ENCODE measurements at places on chromosomes 4 and X.

DNA sequence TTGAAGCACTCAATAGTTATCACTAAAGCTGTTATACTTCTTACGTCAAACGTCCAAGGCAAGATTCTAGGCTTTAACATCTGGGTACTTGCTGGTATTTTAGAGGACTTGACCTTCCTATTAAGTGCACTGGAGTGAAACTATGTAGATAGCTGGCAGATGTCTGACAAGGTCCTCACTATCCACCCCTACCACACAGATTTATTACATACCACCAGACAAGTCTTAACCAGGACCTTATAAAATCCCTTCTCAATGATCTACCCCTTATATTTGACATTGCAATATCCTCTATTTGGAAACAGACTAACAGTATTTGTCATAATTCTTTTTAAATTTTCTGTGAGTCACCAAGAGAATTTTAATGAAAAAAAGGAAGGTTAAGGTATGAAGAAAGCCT lies 78.8 kb downstream of the PDGFC start:
- no peak for DNase-seq

- no peak for DNase-seq
Observed at GRCh38 chrX:76127341-76127740, 45.5 kb upstream of the PBDC1 start.

DNA sequence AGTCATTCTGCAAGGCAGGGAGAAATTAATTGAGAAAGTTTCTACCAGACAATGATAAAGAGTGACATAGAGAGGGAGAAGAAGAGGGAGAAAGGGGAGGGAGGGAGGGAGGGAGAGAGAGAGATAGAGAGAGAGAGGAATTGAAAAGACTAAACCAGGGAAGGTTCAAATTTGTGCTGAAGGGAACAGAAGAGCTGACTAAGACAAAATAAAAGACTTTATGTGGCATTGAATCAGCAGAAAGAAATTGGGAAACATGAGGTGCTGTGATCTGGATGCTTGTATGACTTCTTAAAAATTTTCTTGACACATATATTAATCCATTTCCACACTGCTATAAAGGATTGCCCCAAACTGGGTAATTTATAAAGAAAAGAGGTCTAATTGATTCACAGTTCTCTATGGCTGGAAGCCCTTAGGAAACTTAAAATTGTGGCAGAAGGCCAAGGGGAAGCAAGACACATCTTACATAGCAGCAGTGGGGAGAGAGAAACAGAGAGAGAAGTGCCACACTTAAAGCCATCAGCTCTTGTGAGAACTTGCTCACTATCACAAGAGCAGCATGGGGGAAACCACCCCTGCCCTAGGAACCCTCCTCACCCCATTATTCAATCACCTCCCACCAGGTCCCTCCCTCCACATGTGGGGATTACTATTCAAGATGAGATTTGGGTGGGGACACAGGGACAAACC lies 13.5 kb upstream of the CXCL6 start:
- no peak for DNase-seq

DNA sequence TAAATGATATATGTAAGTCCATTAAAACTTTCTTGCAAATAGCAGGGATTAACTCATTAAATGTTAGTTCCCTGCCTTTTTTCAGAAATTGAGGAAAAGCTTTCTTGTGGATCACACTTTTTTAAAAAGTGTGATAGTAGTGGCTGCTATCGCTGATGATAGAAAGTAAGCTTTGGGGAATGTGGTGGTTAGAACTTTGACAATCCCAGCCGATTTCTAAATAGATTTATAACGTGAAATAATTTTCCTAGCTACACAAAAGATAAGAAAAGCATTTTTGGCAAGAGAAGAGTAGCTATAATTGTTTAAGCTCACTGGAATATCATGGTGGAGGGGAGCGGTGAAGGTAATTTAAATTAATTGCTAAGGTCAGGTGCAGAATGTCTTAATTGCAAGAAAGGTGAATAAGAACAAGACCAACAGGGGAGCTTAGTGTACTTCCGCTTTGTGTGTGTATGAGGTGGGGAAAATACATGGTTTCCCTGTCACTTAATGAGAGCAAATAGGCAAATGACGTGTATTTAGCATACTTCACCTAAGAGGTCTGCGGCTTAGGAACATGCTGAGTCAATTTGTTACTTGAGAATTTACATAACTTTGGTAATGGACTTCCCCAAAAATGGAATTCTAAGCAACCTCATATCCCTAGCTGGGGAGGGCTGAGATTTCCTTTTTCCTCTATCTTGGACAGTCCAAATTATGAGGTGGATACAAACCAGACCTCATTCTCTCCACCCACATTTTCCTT lies 11.7 kb upstream of the IL21 start:
- DNase-seq, result no peak

GRCh38 chrX:148134578-148134977 lies 153.4 kb downstream of the FMR1NB start:
- DNase-seq, result no peak

DNA sequence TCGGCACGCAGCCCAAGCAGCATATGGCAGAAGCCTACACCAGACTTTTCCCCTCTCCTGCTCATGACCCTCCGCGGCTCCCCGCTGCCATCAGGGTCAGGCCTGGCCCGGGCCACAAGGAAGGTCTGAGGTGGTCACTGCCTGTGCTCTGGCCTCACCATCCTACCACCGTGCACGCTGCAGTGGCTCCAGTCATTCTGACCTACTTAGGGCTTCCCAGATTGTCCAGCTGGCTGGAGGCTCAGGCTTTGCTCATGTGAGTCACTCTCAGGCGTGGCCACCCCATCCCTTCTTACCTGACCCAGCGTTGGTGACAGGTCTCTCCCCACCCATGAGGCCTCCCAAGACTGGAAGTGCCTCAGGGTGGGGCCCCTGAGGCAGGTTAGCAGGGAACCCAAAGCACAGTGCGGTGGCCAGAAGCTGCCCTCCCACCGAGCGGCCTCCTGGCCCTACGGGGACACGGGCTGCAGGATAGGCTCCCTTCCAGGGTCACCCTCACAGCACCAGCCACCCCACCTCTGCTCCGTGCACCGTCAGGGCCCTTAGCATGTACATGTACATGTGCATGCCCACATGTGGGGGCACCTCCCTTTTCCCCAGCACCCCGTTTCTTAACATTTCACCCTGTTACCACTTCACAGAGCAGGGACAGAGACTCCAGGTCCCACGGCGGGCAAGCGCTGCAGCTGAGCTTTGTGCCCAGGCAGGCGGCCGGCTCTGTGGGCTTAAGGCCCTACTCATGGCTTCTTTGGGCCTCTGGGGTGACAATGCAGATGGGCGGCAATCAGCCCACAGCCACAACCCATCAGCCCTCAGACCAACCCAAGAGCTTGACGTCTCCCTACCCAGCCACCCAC lies 2.2 kb downstream of the TREX2 start:
- DNase-seq, result peak; percentile 7

DNA sequence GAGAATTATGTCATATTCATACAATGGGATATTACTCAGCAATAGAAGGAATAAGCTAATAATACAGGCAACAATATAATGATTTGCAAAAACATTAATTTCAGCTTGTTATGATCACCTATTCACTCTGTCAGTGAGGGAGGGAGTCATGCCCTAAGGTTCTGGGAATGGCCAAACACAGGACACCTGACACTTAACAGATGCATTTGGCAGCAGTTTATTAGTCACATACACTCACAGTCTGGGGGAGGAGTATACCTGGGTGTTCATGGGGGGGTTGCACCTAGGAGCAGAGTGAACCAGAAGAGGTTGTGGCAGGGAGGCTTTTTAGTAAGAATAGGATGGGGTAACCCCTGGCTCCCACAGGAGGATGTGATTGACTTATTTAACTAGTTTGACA lies 38.3 kb downstream of the SERPINA7 start:
- no peak for DNase-seq

- no peak for DNase-seq
Observed at GRCh38 chr4:55538531-55538930, 8.2 kb downstream of the CLOCK start.

DNA sequence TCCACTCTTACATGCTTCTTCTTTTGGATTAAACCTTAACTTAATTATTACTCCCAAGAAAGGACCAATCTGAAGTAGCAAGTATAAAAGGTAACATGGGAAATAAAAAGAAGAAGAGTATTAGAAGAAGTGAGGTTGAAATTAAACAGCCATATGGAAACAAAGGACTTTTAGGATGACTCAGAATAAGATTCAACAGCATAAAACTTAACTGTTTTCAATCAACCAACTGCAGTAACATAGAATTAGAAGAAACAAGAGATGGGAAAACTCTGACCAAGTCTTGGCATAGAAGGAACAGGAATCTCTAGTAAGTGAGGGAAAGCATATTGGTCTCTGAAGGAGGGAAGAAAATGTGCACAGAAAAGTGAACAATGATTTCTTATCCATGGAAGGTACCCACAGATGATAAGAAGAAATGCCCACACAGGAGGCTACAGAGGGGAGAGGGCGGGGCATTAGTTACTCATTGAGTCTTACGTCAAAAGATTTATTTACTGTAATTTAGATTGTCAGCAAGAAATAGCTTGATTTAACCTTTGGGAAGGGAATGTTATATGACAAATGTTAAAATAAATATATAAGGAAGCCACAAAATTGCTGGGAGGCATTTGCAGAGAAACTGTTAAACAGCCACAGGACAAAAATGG lies 177.3 kb downstream of the BANK1 start:
- no peak for DNase-seq

GRCh38 chr4:10200869-10201268 lies 84.3 kb upstream of the WDR1 start:
- DNase-seq, result no peak

DNA sequence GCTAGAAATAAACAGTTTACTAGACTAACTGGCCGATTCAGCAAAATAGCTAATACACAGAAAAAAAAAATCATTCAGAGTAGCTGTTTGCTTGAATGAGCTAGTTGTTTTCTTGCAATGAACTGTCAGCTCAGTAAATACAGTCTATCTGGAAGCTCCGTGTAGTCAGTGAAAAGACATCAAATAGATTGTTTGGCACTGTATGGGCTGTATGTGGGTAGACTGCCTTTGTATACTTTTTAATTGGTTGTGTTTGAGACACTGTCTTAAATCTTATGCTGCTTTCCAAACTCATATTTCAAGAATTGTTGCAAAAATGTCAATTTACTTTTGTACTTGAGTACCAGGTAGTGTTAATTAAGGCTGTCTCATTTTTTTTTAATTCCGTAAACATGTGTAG lies 61.6 kb upstream of the GPR174 start:
- DNase-seq, result no peak

GRCh38 chr4:148445071-148445859 lies 3.1 kb upstream of the NR3C2 start:
- no peak for DNase-seq

- DNase-seq, result no peak
Observed at GRCh38 chr4:137203601-137204000, 328.7 kb downstream of the PCDH18 start.

DNA sequence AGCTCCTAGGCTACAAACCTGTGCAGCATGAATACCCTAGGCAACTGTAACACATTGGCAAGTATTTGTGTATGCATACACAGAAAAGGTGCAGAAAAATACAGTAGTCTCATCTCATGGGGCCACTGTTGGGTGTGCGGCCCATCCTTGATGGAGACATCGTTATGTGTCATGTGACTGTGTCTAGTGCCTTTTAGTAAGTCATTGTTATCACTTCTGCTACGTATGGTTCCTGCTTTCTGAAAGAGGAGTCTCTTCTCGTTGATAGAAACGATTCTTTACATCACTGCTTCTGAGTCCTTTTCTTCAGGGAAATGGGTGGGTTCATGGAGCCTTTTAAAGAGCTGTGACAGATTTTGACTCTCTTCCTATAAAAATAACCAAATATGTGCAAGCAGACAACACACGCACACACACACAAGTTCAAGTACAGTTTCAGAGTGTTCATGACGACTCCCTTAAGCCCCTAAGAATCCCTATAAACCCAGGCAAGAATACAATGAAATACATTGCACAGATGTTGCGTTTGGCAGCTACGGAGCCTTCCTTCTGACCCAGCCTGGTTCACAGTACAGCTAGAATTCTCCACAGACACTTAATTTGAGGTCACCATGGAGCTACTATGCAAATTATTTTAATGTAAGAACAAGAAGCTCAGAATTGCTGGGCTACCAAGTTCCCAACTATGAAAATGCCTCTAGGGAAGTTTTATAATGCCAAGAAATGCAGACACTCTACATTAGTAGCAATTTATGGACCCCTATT lies 10.2 kb upstream of the STK32B start:
- DNase-seq, result no peak

DNA sequence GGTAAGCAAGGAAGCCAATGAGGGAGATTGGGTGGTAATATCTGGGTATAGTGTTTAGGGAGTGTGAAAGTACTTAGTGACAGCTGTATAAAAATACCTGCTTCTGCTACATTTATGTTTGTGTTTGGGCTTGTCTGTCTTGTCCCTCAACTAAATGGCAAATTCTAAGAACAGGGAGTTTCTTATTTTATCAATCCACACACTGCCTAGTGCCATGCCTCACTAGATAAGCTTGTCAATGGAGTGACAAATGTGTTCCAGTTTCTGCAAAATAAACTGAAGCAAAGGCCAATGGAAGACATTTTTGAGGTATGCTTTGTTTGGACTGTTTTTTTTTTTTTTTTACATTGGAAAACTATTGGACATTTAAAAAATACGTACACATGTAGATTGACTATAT lies 418.0 kb downstream of the SH2D1A start:
- DNase-seq, result no peak

DNA sequence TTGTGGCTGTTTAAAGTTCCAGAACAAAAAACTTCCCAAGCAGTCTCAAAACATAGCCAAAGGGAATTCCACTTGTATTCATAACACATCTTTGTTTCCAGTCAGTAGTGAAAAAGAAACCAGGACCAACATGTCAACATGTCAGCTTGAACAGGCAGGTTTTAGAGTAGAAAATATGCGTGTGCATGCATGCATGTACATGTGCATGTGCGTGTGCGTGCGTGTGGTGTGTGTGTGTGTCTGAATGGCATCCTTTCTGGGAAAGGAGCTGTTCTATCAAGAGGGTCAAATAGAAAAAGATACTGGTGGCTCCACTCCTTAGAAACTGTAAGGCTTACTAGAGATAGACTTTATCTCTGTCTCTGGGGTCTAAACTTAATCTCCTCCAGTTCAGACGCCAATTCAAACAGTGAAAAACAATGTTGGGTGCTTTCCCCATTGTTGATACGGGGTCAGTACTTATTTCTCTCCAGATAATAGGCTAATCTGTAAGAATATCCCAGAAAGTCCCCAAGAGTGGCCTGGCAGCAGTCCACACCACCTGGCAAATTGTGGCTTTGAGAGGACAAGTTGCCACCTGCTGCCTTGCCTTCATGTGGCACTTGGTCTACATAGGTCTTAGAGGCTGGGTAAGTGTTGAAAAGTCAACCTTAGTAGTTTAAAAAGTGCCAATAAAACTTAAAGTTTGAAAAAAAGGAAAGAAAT lies 110.4 kb downstream of the SCD5 start:
- no peak for DNase-seq

GRCh38 chr4:40299811-40300292 lies 35.3 kb upstream of the CHRNA9 start:
- DNase-seq, result peak; percentile 25

DNA sequence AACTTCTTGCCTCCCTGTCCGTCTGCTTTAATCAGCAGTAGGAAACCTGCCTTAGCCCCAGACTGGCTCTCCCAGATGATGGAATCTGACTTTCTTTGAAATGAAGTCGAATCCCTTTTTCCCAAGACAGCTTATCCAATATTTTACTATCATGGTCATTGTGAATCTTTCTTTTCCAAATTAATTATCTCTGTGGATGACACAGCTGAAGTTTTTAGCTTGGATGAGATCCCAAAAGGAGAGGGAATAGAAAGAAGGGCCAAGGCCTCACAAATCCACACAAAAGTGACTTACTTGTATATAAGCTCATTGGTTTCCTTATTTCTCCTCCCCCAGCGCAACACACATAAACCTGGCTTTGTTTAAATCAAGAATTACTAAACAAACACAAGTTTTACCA lies 100.6 kb downstream of the RASL11B start:
- no peak for DNase-seq

All from RWPE1 (cell line).